Lung (tissue), 17 donors: ENCODE measurements at places on chromosomes 12 and 14. TPM values are rescaled to one million over a fixed set of nuclear protein-coding genes. Genes with fewer than 3 reads are reported as not detected.
A peak's percentile ranks its signal among the peaks of the same experiment; 100 is the strongest.

DNA sequence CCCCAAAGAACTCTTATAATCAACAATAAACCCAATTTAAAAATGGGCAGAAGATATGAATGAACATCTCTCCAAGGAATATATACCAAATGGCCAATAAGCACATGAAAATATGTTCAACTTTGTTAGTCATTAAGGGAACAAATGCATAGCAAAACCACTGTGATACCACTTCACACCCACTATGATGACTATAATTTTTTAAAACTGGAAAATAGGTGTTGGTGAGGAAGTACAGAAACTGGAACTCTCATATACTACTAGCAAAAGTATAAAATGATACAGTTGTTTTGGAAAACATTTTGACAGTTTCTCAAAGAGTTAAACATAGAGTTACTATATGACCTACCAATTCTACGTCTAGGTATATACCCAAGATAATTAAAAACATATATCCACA is 9.4 kb upstream of the HEATR5A start:
- H3K27me3 ChIP-seq, result no peaks in the 10 kb centered on the region
- H3K36me3 ChIP-seq, result peaks cover 1% of the 10 kb centered on the region
- H3K4me3 ChIP-seq, result no peak overlapping the region
- H3K27ac ChIP-seq, result no peak overlapping the region
- DNase-seq, result no peak

- no peak for DNase-seq
- H3K36me3 ChIP-seq, result no peaks in the 10 kb centered on the region
- H3K4me3 ChIP-seq, result no peak overlapping the region
- no peaks in the 10 kb centered on the region for H3K27me3 ChIP-seq
- H3K4me1 ChIP-seq, result no peaks in the 10 kb centered on the region
Measured at GRCh38 chr14:99148861-99149610, 123.0 kb downstream of the BCL11B start.

- H3K4me1 ChIP-seq, result no peaks in the 10 kb centered on the region
- peaks cover 2% of the 10 kb centered on the region for H3K36me3 ChIP-seq
- H3K4me3 ChIP-seq, result peak overlapping the region; percentile 73
- peak; percentile 79 for DNase-seq
- peaks cover 48% of the 10 kb centered on the region for H3K27me3 ChIP-seq
Measured at GRCh38 chr12:57726151-57726883, 12.2 kb downstream of the AGAP2 start.

DNA sequence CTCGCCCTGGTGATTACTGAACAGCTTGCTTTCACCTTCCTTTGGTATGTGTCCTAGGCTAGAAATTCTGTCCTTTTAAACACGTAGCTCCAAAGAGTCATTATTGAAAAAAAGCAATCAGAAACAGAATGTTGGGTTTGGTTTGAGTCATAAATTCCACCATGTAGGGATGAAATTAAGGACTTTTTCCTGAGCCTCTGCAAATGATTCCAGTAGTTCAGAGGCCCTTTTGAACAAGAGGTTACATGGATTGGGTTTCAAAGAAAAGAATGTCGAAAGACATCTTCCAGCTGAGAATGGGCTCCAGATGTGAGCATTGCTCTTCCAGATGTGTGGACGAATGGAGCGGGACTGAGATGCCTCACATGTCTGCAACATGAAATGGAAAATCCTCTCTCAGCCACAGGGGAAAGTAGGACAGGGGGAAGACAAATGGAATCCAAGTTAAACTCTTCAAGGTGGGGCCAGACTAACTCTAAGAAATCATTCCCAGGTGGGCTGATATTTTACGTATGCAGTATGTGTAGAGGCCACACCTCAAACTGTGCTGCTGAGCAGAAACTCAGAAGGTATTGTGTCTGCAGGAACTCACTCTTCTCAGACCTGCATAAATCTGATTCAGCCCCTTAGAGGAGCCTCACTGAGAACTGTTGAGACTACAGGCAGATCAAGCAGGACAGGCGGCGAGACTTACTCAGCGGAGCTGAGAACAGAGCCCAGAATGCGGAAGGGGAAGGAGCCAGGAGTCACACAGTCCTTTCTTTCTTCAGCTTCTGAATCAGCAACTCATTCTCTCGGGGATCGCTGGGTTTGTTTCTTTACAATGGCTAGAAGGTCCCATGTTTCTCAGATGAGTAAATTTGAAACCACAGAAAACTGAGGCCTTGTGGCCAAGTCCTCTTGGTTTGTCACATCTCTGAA is 23.3 kb upstream of the EMP1 start:
- peak overlapping the region; percentile 20 for H3K27ac ChIP-seq
- H3K4me3 ChIP-seq, result no peak overlapping the region
- DNase-seq, result peak; percentile 92
- no peaks in the 10 kb centered on the region for H3K27me3 ChIP-seq
- H3K36me3 ChIP-seq, result no peaks in the 10 kb centered on the region
- peaks cover 35% of the 10 kb centered on the region for H3K4me1 ChIP-seq

DNA sequence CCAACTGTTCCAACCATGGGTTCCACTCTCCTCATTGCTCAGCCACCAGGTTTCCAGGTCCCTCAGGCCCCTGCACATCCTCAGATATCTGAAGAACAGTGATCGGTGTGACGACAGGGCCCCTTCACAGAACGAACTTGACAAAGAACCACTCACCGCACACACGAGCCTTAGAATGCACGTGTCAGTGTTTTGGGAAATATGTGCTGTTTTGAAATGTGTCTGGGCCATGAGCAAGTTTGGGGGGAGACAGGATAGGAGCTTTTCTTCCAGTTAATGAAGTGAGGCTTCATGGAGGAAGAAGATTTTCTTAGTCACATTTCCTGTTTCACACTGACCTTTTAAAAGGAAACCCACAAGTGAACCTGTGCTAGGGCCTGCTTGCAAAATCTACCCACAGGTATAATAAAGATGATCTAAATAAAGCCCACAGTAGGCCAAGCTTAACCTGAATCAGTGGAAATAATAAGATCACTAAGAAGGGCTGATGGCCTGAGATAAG is 58.6 kb downstream of the ZFP36L1 start:
- no peak for DNase-seq
- H3K4me3 ChIP-seq, result no peak overlapping the region
- H3K27ac ChIP-seq, result peak overlapping the region; percentile 74
- peaks cover 5% of the 10 kb centered on the region for H3K4me1 ChIP-seq

GRCh38 chr12:2395354-2395977 is 342.7 kb downstream of the CACNA1C start:
- H3K4me1 ChIP-seq, result peaks cover 11% of the 10 kb centered on the region
- no peak overlapping the region for H3K4me3 ChIP-seq
- H3K36me3 ChIP-seq, result no peaks in the 10 kb centered on the region
- peak; percentile 67 for DNase-seq

GRCh38 chr14:64763801-64764621 is 59.8 kb downstream of the PLEKHG3 start:
- no peak overlapping the region for H3K4me3 ChIP-seq

GRCh38 chr12:69150796-69151127 is 88.6 kb upstream of the CPSF6 start:
- H3K4me3 ChIP-seq, result no peak overlapping the region
- H3K36me3 ChIP-seq, result no peaks in the 10 kb centered on the region
- no peak for DNase-seq
- H3K27ac ChIP-seq, result no peak overlapping the region
- H3K4me1 ChIP-seq, result no peaks in the 10 kb centered on the region
- no peaks in the 10 kb centered on the region for H3K27me3 ChIP-seq

- peaks cover 13% of the 10 kb centered on the region for H3K36me3 ChIP-seq
- no peak for DNase-seq
- no peaks in the 10 kb centered on the region for H3K27me3 ChIP-seq
- peaks cover 8% of the 10 kb centered on the region for H3K4me1 ChIP-seq
- peak overlapping the region; percentile 53 for H3K4me3 ChIP-seq
Measured at GRCh38 chr14:24196071-24197055, 1.1 kb upstream of the TM9SF1 start.

DNA sequence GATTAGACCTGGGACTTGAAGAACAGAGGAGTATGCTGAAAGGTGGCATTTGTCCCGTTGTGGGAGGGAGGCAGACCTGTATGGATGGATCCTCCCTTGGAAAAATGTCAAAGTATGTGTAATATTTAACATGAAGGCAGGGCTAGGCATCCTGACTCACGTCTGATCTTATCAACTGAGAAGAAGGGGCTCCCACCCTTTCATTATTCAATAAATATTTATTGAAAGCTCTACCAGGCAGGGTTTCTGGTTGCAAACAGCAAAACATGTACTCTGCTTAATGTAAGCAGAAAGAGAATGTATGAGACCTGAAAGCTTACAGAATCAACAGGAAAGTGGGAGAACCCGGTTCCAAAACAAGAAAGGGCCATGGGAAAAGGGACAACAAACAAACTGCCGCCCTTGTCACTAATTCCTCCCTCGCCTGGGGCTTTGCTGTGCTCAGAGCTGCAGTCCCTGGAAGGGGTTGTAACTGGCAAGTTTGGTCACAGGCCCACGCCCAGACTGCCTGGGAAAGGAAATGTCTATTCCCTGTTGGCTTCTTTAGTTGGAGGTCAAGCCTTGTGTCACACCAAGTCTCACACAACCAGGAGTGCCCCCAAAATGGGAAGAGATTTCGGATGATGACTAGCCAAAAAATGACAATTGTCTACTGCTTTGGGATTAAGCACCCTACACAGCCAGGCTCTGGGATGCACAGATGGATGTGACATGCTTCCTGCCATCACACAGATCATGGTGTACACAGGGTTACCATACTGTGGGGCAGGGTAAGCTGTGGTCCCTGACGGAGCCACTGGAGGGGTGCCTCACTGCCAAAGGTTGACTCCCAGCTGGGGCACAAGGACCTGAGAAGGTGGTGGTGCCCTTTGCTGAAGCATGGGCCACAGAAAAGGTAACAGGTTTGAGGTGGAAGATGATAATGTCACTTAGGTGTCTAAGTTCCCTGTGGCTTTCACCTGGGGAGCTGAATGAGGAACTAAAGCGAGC is 36.8 kb downstream of the RAB35 start:
- no peaks in the 10 kb centered on the region for H3K4me1 ChIP-seq
- no peaks in the 10 kb centered on the region for H3K36me3 ChIP-seq
- no peaks in the 10 kb centered on the region for H3K27me3 ChIP-seq
- H3K27ac ChIP-seq, result peak overlapping the region; percentile 52
- no peak for DNase-seq

DNA sequence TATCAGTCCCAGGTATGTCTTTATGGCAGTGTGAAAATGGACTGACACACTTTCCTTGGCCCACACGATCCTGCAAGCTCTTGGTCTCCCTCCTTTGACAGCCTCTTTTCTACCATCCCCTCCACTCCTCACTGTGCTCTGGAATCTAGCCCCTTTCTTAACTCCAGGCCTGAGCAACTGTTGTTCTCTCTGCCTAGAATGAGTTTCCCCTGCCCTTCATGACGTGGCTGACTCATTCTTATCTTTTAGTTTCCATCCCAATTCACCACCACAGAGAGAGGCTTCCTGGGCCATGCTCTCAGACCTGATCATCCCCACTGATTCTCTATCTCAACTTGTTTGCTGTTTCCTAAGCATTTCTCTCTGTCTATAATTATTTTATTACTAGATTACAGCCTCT is 157.4 kb upstream of the HMGA2 start:
- no peak overlapping the region for H3K27ac ChIP-seq
- no peak for DNase-seq
- no peaks in the 10 kb centered on the region for H3K36me3 ChIP-seq
- no peaks in the 10 kb centered on the region for H3K27me3 ChIP-seq
- H3K4me3 ChIP-seq, result no peak overlapping the region

- no peaks in the 10 kb centered on the region for H3K4me1 ChIP-seq
- H3K27ac ChIP-seq, result no peak overlapping the region
- H3K36me3 ChIP-seq, result no peaks in the 10 kb centered on the region
Measured at GRCh38 chr12:62106547-62107185, 153.5 kb upstream of the USP15 start.

- no peak overlapping the region for H3K4me3 ChIP-seq
- H3K27ac ChIP-seq, result no peak overlapping the region
- H3K4me1 ChIP-seq, result no peaks in the 10 kb centered on the region
- no peaks in the 10 kb centered on the region for H3K27me3 ChIP-seq
- no peak for DNase-seq
- no peaks in the 10 kb centered on the region for H3K36me3 ChIP-seq
Measured at GRCh38 chr14:45868863-45869262, 615.9 kb upstream of the MIS18BP1 start.

DNA sequence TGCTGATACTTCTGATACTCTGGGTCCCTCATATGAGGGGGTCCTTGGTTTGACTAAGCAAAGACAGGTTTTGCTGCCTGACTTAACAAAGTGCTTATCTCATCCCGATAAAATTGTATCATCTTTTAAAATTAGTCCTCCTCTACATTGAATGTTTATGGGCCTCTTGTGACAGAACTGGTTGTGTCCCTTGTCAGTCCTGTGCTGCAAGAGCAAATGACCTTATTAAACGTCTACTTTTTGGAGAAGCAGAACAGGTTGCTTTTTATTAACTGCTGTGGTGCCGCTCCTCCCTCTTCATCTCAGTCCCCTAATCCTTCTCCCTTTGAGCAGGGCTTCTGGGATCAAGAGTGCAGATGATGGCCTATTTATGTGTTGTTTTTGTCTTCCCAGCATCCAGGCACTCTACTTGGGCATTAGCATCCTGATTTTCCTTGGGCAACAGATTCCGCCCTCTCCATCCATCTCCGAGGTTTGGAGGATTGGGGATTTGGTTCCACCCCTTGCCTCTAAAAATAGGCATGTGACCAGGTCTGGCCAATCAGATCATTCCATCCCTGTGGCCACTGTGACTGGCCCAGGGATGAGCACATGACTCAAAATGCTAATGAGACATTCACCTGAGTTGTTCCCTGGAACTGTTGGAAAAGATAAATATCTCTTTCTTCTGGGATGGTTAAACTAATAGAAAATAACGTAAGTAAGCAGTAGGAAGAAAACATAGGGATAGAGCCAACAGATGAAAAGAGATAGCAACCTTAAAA is 2.9 kb upstream of the DENR start:
- peaks cover 10% of the 10 kb centered on the region for H3K36me3 ChIP-seq
- H3K4me3 ChIP-seq, result no peak overlapping the region
- no peaks in the 10 kb centered on the region for H3K27me3 ChIP-seq
- DNase-seq, result no peak

- no peak overlapping the region for H3K4me3 ChIP-seq
- no peaks in the 10 kb centered on the region for H3K4me1 ChIP-seq
- H3K36me3 ChIP-seq, result no peaks in the 10 kb centered on the region
- H3K27me3 ChIP-seq, result no peaks in the 10 kb centered on the region
Measured at GRCh38 chr14:39628087-39628486, 195.9 kb upstream of the FBXO33 start.

- no peaks in the 10 kb centered on the region for H3K36me3 ChIP-seq
- H3K4me3 ChIP-seq, result no peak overlapping the region
- no peak overlapping the region for H3K27ac ChIP-seq
- no peaks in the 10 kb centered on the region for H3K4me1 ChIP-seq
Measured at GRCh38 chr14:80080601-80081000, 130.7 kb downstream of the DIO2 start.

- H3K27ac ChIP-seq, result no peak overlapping the region
- peak; percentile 43 for DNase-seq
- no peak overlapping the region for H3K4me3 ChIP-seq
- H3K36me3 ChIP-seq, result no peaks in the 10 kb centered on the region
- H3K27me3 ChIP-seq, result no peaks in the 10 kb centered on the region
Measured at GRCh38 chr12:95674163-95674562, 116.4 kb downstream of the NTN4 start.

Gene EP400
- total RNA-seq, result 47.8 TPM

Gene HOXC9
- not detected for total RNA-seq

Gene ANKRD33
- 0.21 TPM for total RNA-seq

Gene ORAI1
- total RNA-seq, result 33.7 TPM

Gene TMPRSS12
- total RNA-seq, result not detected

Gene ERH
- total RNA-seq, result 69.1 TPM

Gene DHRS2
- total RNA-seq, result 0.17 TPM
